ENCODE measurements at places on chromosomes 4 and X.

- DNase-seq: no peak
Measured at GRCh38 chrX:98931216-98931615, 1478.9 kb downstream of the PCDH19 start.

GRCh38 chr4:8019396-8020365 lies 80.0 kb upstream of the AFAP1 start:
- DNase-seq: no peak

DNA sequence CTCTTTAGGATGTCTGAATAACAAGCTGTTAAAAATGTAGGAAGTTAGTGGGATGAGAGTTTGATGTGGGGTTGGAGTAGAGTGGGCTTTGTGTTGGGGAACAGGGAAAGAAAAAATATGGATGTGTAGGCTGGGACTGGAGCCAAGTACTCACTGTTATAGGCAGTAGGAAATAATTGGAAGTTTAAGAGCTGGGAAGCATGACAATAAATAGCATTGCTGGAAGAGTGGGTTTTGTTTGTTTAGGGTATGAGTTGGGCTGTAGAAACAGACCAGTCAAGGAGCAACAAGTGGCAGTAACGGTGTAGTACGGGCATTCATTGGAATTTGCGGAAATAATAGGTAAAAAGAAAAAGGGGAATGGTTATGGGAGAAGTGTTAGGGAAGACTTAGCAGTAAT lies 81.6 kb downstream of the KDM6A start:
- DNase-seq: no peak

DNA sequence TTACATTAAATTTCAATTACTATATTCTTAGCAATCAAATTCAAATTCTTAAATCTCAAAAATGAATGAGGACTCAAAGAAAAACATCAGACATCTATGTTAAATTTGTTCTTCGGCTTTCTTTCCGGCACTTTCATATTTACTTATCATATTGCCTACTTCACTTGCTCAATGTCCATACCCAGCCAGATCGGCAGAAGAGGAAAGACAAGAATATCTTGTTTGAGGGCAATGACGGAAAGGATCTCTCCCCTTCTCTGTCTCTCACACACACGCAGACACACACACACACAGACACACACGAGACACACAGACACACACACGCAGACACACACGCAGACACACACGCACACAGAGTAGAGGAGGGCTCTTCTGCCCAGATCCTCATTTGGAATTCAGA lies 13.2 kb upstream of the IRF2 start:
- DNase-seq: no peak

GRCh38 chr4:55173580-55173979 lies 48.2 kb upstream of the KDR start:
- no peak for DNase-seq

GRCh38 chr4:134585972-134586371 lies 384.4 kb upstream of the PABPC4L start:
- DNase-seq: no peak

DNA sequence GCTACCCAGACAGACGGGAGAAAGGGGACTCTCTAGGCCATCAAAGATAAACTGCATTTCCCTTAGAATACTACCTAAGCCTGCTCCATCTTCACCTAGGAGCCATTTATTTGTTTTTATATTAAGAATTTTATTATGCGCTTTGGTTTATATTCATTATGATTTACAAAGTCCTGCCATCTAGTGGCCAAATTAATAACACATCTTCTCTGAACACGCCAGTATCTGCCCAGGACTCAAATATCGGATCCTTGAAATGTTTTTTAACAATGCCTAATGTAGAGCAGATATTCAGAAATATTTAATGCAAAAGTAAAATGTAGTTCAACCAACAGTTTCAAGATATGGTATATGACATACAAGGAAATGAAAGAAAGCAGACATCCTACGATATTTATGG lies 20.8 kb upstream of the PRPS2 start:
- DNase-seq: no peak

GRCh38 chr4:15720851-15721250 lies 18.0 kb downstream of the BST1 start:
- no peak for DNase-seq

- DNase-seq: no peak
Measured at GRCh38 chr4:73698217-73698616, 42.2 kb upstream of the CXCL8 start.

Data from GM12878 (cell line).